ENCODE measurements at places on chromosomes 11 and 22.

DNA sequence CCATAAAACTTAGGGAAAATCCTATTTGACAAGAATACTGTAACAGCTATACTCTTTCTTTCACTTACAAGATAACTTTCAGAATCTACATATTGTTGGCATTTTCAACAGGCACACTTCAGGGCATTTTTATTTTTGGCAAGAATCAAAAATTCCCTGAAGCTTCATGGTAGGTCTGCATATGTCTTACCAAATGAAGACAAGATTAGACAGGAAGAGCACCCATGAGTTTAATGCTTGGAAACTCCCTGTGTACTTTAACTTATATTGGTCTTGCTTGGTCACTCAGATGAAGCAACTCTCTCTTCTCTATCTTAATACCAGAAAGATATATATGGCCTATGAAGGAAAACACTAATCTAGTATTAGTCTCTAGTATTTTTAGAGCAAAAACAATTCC is 137.7 kb downstream of the ATG16L2 start:
- no peak for DNase-seq

DNA sequence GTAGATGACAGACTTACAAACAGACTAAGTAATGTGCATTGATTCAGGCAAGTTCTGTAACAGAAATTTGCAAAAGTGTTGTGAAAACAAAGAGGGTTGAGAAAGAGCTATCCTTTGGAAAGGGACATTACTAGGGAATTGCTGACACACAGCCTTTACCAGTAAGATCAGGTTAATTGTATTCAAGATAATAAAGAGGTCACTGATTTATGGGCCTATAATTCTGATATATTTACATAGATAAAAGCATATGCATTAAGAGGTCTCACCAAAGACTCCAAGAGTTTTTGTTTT is 138.7 kb downstream of the MAML2 start:
- DNase-seq: no peak

DNA sequence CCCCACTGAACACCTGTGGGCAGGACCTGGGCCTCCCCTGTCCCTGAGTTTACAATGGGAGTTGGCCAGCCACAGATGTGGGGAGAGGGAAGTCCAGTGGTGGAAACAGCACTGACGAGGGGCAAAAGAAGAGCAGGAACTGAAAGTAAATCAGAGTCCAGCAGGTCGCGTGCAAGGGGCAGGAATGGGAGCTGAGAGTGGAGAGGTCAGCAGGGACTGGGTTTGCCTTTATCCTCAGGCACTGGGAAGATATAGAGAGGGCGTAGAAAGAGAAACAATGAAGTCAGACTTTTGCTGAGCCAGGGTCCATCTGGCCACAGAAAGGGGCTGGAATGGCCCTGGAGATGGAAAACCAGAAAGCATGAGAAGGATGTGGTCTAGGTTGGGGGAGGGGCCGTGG is 8.5 kb downstream of the P2RY6 start:
- DNase-seq: no peak

- no peak for DNase-seq
Measured at GRCh38 chr11:108854346-108854745, 189.5 kb downstream of the DDX10 start.

- peak; percentile 71 for DNase-seq
Measured at GRCh38 chr11:65492637-65493366, 6.0 kb upstream of the MALAT1 start.

- DNase-seq: no peak
Measured at GRCh38 chr11:123745764-123746451, 4.4 kb upstream of the ZNF202 start.

- no peak for DNase-seq
Measured at GRCh38 chr11:16403448-16403803, 47.1 kb upstream of the SOX6 start.

Data from osteoblast (primary cell).